AG10803 (cell line): ENCODE measurements at places on chromosomes 2 and 18.

DNA sequence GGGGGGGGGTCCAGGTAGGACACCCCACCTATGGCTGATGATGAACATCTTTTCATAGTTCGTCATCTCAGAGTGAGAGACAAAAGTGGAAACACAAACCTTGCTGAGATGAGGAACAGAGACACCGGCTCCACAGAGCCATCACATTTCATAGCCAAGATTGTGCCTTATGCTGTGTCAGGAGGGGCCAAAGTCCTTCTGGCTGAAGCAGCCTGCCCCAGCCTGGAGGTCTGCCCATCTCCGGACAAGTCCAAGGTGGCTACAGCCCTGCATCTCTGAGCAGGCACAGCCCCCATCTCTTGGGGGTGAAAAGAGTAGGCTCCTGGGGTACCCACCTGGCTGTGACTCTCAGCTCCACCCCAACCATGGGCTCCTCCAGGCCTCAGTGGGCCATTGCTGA lies 70.3 kb downstream of the ZBTB7C start:
- no peak for DNase-seq

DNA sequence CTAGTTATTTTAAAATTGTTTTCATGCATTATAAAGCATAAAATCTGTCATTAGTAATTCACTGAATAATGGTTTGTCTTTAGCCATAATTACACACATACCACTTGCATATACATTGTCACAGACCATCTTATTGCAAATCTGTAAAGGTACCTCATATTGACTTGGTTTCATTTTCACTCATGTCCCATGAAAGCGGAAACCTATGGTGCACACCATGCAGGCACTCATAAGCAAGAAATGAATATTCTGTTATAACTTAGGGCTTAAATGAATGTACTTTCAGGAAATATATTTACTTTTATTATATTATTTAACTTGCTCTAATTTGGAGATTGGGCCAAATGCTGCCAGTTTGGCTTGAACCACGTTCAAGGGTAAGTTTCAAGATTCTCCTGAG lies 29.2 kb upstream of the STK17B start:
- DNase-seq = no peak

DNA sequence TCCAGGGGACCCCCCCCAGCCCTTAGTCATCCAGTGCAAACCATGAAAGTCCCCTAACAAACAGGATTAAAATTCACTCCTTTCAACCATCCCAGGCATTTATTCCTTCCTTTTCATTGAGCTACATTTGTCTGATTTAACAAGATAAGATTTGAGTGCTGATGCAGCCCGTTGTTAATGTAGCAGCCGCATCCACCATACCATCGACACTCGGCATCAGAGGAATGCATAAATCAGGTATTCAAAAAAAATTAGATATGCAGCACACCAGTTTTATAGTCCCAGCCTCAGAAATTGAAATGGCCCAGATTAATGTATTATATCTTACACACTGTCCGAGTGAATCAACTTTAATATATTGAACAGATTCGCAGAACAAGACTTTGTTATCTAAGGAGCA lies 676.5 kb upstream of the FANCL start:
- no peak for DNase-seq

DNA sequence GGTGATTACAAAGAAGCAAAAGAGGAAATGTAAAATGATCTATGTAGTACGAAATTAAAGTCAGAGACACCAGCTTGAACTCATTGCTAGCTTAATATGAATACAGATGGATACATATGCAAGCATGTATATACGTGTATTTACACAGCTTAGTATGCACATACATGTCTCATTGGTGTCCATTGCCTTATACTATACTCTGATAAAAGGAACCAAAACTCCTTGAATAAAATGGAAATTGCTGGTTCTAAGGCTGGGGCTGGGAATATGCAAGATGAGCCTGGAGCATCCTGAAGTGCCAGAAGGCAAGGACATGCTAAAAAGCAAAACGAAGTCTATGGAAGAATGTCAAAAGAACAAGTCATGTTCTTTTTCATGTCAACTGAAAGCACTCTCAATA lies 1424.4 kb upstream of the SLC39A10 start:
- DNase-seq = no peak

DNA sequence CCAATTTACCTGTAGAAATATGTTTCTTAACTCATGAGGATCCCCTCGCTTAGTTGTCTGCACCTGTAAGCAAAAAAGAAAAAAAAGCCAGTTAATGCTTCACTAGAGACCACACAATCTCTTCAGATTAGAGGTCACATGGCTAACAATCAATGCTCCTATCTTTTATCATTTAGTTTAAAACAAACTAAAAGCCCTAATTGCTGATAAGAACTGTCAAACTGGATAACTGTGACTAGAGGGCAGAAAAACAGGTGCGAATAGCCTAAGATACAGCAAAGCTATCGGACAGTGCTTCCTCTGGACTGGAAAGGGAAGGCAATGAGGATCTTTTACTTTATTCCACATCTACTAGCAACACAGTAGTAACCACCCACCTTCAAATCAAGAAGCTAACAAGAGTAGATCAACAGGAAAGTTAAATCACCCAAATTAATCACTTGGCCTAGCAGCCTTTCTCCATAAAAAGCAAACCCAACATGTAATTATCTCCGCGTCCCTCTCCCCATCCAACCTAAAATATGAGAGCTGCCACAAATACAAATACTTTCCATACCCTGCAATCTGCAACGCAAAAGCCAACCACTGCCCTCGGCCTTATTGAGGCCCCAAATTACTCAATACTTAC lies 734 bp downstream of the SLC25A12 start:
- DNase-seq = peak; percentile 23

GRCh38 chr2:128874608-128875007 lies 555.9 kb upstream of the HS6ST1 start:
- DNase-seq = no peak

- DNase-seq = peak; percentile 9
Measured at GRCh38 chr2:215530191-215530968, 94.5 kb upstream of the FN1 start.

GRCh38 chr2:98805412-98806171 lies 74.7 kb upstream of the MGAT4A start:
- peak; percentile 48 for DNase-seq

DNA sequence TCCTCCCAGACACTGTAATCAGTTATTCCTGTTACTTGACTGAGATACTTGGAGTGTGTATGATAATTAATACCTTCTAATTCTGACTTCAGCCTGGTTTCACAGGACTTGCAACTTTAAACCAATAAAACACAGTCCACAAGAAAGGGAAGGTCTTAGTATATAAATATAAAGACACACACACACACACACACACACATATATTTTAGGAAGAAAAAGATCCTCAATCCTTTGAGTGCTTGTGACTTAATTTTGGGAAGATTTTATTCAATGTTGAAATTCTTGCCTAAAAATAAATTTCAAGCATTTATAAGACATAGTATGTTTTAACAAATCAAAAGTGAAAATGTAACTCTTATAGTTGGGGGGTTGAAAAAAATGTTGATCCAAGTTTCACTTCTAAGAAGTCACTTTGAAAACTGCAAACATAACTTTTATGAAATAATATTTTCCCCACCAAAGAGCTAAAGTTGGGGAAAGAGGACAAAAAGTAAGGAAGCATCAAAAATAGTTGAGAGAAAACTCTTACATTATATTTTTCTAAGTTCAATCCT lies 824 bp upstream of the VPS54 start:
- DNase-seq = no peak

DNA sequence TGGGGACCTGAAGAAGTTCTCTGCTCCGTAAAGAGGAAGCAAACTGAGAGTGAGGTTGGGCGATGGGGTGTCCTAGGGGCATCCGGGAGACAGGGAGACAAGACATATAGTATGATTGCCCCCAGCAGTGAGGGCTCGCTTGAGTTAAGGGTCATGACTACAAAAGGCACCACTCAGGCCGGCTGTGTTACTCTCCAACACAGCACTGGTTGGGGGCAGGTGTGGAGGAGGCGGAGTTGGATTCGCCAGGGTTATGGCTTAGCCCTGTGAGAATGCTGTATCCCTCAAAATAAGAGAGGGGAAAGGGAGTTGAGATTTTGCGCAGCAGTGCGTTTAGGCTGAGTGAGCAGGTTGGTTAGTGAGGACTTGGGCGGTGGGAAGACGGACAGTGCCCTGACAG lies 12.0 kb downstream of the DYSF start:
- no peak for DNase-seq
